ENCODE measurements at places on chromosomes 2 and 18.
A peak's percentile ranks its signal among the peaks of the same experiment; 100 is the strongest.

DNA sequence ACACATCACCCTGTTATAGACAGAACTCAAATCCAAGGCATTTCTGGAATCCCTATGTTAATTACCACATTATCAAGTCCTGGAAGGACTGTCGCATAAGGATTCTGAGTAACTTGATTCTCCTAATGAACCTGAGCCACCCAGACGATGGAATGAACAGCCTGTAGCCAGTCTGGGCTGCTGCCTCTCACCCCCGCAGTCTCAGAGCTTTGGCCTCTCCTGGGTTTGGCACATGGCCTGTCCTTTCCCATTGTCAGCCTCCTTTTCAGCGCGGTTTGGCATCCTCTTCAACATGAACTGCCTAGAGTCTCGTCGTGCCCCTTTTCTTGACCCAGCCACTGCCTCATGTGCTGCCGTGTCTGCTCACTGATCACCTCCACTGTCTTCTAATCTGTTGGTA is 147.6 kb downstream of the SLC8A1 start:
- no peak for DNase-seq

DNA sequence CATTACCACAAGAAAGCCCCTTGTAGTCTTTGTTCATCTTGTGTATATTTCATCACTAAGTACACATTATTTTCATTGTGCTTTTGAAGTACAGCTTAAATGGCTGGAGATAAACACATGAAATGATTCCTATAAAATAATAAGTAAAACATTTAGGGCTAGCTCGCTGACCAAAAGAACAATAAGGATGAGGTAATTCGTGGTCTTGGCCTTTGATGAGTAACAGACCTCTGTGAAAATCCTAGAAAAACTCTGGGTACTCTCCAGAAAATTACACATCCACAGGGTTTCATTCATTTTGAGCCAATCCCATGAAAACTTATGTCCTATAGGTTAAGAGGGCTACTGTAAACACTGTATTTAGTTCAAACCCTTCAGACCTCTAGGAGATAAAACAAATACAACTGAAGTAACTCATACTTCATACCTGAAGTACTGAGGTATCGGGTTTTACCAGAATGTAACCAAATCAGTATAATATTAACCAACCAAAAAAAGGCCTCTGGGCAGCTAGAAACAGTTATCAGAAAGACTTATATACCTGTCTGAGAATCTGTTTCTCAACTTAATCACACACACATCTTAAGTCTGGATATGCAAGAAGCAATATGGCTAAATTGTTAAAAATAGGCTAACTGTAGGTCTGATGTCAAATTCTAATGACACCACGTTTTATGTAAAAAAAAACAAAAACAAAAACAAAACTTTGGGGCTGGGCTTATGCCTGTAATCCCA is 31.0 kb downstream of the CFAP36 start:
- DNase-seq = no peak

GRCh38 chr18:56235071-56235470 is 403.3 kb downstream of the TXNL1 start:
- no peak for DNase-seq

DNA sequence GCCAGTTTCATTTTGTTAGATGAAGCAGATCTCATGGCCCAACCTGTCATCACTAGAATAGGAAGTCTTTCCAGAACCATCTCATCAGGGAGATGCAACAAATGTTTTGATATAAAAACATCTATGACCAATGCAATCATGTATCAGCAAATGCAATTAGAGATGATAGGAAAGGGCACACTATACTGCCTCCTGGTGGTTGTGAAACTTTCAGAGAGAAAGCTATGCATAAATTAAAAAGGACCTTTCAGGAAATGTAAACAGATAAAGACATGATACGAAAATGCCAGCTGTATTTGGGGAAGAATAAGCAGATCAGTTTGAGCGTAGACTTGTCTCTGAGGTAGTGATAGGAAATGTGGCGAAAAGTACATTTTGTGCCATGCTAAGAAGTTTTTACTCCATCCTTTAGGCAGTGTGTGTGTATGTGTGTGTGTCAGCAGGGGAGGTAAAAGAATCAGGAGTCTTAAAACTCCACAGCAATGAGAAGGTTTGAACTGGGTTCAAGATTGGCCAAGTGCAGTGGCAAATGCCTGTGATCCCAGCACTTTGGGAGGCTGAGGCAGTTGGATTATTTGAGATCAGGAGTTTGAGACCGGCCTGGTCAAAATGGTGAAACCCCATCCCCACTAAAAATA is 479.3 kb downstream of the CPS1 start:
- no peak for DNase-seq

DNA sequence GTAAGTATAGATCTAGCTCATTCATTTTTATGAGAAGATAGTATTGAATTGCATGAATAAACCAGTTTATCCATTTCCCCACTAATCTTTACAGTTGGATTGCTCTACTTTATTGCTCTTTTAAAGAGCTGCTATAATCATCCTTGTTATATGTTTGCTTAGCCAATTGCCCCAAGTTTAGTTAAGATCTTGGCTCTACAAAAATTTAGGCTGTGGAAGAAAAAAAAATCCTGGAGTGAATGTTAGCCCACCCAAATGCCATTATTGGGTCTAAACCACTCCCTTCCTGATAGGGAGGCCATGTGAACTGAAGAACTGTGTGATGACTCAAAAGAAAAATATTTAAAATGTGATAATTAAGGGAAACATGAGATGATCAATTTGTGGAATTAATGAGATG is 2.9 kb downstream of the ALS2 start:
- no peak for DNase-seq

GRCh38 chr18:2572892-2573291 is 1.5 kb downstream of the NDC80 start:
- no peak for DNase-seq

GRCh38 chr18:79624356-79625170 is 55.0 kb upstream of the CTDP1 start:
- no peak for DNase-seq

DNA sequence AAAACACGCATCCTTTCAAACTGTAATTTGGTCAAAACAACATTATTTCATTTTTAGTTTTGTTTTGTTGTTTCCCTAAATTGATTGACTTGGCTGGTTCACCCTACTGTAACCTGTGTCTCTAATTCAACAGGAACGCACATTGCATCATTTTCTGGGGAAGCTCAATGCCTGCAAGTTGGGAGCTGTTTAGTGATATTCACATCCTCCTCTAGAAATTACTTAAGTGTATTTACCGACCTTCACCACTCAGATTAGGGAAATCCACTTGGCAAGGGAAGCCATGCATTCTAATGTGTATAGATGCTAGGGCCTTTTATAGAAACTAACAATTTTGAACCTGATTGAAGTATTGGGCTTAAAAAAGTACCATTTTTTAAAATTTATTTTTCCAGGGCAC is 7.3 kb upstream of the TPO start:
- DNase-seq = no peak

DNA sequence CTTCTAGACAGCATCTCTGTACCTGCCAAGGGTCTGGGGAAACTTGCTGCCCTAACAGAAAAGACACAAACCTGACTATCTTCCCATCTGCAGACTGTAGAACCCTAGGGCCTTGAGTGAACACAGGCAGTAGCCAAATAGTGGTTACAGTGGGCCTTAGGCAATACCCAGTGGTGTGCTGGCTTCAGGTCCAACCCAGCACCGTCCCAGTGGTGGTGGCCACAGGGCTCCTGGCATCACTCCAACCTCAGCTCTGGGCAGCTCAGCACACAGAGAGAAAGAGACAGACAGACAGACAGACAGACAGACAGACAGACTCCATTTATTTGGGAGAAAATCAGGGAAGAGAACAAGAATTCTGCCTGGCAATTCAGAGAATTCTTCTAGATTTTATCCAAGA is 29.3 kb upstream of the UPP2 start:
- no peak for DNase-seq

- no peak for DNase-seq
Observed at GRCh38 chr2:62143696-62144095, 52.2 kb upstream of the B3GNT2 start.

GRCh38 chr2:62486439-62486765 is 19.6 kb downstream of the TMEM17 start:
- DNase-seq = no peak

- DNase-seq = no peak
Observed at GRCh38 chr2:79700651-79701050, 187.8 kb downstream of the CTNNA2 start.

DNA sequence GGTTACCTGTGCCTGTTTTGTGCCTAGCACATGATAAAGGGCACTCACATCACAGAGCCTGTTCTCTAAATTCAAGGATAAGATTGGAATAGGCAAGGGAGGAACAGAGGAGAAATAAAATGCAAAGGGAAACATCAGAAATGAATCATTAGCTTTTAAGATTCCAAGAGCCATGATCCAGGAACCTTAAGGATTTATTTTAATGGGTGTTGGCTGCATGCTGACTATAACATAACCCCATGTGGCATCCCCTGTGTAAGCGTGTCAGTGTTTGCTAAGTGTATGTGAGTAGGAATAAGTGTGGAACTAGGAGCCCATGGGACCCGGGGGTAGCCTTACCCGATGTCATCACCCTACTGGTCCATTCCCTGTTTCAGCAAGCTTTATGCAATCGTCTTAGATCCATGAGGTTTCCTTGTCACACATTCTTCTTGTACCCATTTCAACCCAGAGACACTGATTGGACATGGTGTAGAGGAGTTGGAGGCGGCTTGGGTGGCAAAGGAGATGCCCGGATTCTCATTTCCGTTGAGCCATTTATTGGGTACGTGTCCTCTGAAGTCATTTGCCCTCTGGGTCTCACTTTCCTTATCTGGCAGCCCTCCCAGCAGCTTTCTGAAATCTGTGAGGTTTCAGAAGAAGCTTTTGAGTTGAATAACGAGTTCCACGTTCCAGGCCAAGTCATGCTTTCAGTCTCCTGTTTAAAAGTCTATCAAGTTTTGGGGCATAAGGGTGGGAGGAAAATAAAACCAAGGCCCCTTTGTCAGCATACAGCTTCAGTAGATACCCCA is 117.0 kb downstream of the MGAT5 start:
- no peak for DNase-seq

DNA sequence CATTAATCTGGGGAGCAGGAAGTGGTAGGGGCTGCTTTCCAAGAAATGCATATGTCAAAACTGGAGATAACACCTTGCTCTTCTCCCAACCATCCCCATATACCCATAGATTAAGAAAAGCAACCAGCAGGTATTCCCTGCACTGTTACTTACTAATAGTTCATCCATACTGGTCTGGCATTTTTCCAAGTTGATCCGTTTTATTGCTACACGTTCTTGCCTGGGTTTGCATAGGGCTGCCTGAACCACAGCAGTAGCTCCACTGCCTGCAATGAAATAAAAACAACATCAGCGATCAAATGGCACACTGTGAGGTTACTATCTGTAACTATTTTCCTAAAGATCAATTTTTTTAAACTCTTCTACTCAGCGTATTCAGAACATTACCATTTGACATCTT is 65.6 kb downstream of the STK39 start:
- no peak for DNase-seq

DNA sequence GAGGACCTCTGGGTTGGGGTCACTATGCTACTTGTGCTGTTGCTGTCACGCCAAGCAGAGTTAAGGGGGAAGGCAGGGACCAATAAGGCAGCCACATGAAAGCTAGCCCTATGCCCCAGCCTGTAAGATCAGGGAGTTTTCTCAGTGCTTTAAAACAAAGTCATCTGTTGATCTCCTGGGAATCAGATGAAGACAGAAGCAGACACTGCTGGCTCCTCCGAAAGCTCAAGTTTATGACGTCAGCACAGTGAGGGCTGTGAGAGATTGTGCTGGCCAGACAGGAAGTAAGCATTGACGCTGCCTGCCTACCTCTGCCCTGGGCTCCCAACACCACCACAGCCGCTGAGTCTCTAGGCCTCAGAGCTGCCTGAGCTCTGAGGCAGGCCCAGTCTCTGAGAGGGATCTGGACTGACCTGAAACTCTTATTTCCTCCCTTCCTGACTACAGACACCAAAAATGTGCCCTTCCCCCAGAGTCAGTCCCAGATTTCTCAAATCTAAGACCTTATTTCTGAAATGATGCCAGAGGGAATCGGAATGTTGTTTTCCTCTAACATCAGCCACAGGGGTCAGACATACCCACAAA is 118.1 kb upstream of the EPAS1 start:
- DNase-seq = peak; percentile 69

- DNase-seq = peak; percentile 70
Observed at GRCh38 chr18:9137168-9138066, 836 bp downstream of the ANKRD12 start.

DNA sequence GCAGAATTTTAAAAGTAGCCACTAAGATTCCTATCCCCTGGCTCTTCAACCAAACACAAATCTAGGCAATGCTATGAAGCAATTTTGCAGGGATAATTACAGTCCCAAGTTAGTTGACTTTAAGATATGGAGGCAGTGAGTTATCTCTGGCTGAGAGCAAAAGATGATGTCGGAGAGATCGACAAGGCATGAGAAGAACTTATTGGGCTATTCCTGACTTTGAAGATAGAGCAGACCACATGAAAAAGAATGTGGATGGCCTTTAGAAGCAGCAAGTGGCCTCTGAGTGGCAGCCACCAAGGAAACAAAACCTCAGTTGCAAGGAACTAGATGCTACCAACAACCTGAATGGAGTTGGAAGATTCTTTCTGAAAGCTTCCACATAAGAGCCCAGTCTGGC is 58.2 kb upstream of the PPM1B start:
- no peak for DNase-seq

GRCh38 chr2:138468617-138469016 is 33.0 kb upstream of the SPOPL start:
- no peak for DNase-seq

DNA sequence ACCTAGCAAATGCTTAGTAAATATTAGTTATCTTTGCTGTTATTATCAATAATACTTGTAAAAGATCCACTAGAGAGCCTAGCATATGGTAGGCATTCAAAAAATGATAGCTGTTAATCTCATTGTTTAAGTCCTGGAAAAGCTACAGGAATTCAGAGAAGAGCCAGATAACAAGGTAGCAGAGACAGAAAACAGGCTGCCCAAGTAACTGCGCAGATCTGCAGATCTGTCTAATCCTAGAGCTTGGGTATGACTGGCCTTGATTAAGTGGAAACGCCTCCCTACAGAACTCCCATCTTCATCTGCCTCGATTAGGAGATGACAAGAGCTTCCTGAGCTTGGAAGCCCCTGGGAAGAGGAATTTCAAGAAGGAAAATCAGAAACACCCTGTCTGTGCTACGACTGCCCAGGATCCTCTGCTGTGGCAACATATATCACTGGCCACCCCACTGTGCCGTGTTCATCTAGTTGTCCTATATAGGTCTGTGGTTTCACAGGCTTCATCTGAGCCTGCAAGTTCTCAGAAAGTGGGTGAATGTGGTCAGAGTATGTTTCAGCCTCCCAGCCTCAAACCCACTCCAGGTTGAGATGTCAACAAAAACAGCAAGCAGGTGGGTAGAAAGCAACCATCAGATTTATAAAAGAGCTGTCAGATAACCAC is 151.5 kb upstream of the PKDCC start:
- DNase-seq = no peak

Measured in right lung (tissue), 10 donors.